ENCODE measurements at places on chromosomes 3 and 15. TPM values are rescaled to one million over a fixed set of nuclear protein-coding genes. Genes with fewer than 3 reads are reported as not detected.
A peak's percentile ranks its signal among the peaks of the same experiment; 100 is the strongest.

GRCh38 chr3:156626104-156626503 lies 48.3 kb upstream of the TIPARP start:
- no peaks in the 10 kb centered on the region for H3K27me3 ChIP-seq
- H3K4me3 ChIP-seq, result no peak overlapping the region
- no peak for DNase-seq
- no peaks in the 10 kb centered on the region for H3K36me3 ChIP-seq

The STARD9 gene
- total RNA-seq, result 4.7 TPM

- H3K4me3 ChIP-seq, result no peak overlapping the region
- peaks cover 19% of the 10 kb centered on the region for H3K4me1 ChIP-seq
- H3K36me3 ChIP-seq, result no peaks in the 10 kb centered on the region
- no peaks in the 10 kb centered on the region for H3K27me3 ChIP-seq
- DNase-seq, result peak; percentile 18
- H3K27ac ChIP-seq, result peak overlapping the region; percentile 73
Measured at GRCh38 chr15:82263350-82263749, 732 bp downstream of the SAXO2 start.

DNA sequence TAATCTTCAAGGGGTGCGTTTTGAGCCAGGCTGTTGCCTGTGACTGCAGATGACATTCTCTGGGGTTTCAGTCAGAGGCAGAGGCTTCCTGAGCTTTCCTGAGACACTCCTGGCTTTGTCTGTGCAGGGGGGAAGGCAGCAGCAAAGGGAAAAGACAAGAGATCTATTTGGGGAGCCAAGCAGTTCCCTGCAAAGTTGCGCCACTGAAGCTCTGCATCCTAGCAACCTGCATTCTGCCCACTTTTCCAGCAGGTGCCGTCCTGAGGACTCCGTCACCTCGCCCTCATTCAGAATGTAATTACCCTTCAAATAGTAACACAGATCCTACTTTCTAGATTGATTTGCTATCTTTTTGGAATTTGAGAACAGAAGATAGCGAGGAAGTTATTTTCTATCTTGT lies 1.9 kb upstream of the TMEM158 start:
- DNase-seq, result no peak
- peaks cover 3% of the 10 kb centered on the region for H3K27me3 ChIP-seq
- H3K27ac ChIP-seq, result no peak overlapping the region
- no peak overlapping the region for H3K4me3 ChIP-seq
- H3K36me3 ChIP-seq, result no peaks in the 10 kb centered on the region

GRCh38 chr3:156742401-156742800 lies 68.0 kb downstream of the TIPARP start:
- H3K4me1 ChIP-seq, result no peaks in the 10 kb centered on the region
- H3K27ac ChIP-seq, result no peak overlapping the region
- no peak overlapping the region for H3K4me3 ChIP-seq
- no peaks in the 10 kb centered on the region for H3K27me3 ChIP-seq
- H3K36me3 ChIP-seq, result no peaks in the 10 kb centered on the region

- no peak overlapping the region for H3K4me3 ChIP-seq
- H3K4me1 ChIP-seq, result no peaks in the 10 kb centered on the region
- H3K27ac ChIP-seq, result no peak overlapping the region
- H3K27me3 ChIP-seq, result no peaks in the 10 kb centered on the region
Measured at GRCh38 chr3:179098388-179099077, 26.9 kb upstream of the ZMAT3 start.

The SLC24A5 gene
- total RNA-seq, result not detected

The CPLX3 gene
- total RNA-seq, result not detected

DNA sequence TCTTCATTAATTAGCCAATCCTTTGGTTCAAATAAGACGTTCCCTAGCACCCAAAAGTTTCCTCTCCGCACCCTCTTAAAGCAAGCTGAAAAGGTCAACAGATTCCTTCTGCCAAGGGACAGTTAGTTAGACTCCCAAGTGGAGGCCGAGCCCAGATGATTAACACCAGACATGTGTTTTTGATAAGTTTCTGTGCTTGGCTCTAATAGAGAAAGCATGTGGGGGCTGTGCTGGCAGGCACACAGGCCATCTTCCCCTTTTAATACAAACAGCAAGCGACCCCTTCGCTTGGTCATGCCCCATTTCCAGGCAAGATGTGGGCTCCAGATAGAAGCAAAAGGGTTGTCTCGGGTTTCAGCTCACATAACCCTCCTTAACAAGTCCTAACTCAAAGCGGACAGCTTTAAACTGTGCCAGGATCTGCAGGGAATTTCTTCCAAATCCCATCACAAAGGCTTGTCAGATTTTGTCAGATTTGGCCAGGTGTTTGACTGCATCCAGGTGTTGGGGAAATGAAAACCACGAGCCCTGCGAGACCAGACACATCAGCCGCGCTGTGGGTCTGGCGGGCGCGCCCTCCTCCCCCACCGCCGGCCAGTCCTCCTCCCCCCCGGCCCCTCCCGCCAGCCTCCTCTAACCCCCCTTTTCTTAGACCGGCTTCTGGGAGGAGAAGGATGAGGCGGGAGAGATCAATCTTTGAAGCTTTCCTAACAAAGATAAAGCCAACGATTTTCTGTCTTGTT lies 3.3 kb downstream of the HES1 start:
- no peaks in the 10 kb centered on the region for H3K36me3 ChIP-seq
- no peak overlapping the region for H3K4me3 ChIP-seq
- no peaks in the 10 kb centered on the region for H3K27me3 ChIP-seq
- H3K4me1 ChIP-seq, result peaks cover 57% of the 10 kb centered on the region

- no peak overlapping the region for H3K27ac ChIP-seq
- H3K36me3 ChIP-seq, result no peaks in the 10 kb centered on the region
- H3K4me1 ChIP-seq, result no peaks in the 10 kb centered on the region
- H3K27me3 ChIP-seq, result no peaks in the 10 kb centered on the region
Measured at GRCh38 chr15:68691705-68692104, 112.9 kb downstream of the CORO2B start.

- DNase-seq, result no peak
- H3K27me3 ChIP-seq, result no peaks in the 10 kb centered on the region
- H3K4me1 ChIP-seq, result no peaks in the 10 kb centered on the region
- H3K36me3 ChIP-seq, result no peaks in the 10 kb centered on the region
- H3K27ac ChIP-seq, result no peak overlapping the region
- no peak overlapping the region for H3K4me3 ChIP-seq
Measured at GRCh38 chr3:109155828-109156227, 19.3 kb downstream of the C3orf85 start.

GRCh38 chr3:190701096-190701532 lies 161.4 kb downstream of the GMNC start:
- peak overlapping the region; percentile 2 for H3K27ac ChIP-seq
- H3K4me1 ChIP-seq, result peaks cover 7% of the 10 kb centered on the region
- H3K36me3 ChIP-seq, result no peaks in the 10 kb centered on the region

DNA sequence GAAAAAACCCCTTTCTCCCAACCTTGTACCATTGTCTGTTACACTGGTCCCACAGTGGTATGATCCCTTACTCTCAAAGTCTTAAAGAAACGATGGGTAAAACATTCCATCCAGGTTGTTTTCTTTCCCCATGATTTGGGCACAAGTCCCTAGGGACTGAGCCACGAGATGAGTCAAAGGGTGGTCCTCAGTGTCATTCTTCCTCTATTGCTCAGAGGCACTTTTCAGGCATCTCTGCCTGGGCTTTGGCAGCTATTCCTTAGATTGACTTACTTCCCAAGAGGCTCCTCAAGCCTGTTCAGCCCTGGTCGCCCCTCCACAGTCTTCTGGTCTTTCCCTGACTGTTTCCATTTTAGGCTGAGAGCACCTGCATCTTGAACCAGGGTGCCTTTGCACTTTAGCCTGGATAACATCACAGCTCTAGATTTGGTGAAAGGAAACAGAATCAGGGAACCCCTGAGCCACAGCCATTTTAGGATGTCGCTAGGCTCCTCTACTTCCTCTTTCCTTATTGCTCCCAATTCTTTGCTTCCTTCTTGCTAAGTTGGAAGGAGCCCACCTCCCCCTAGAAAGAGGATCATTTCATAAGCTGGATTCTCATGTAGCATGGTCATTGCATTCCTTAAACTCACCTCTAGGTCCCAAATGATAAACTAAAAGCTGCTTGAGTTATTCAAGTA lies 131.0 kb upstream of the TPRG1 start:
- H3K27ac ChIP-seq, result no peak overlapping the region
- H3K4me1 ChIP-seq, result no peaks in the 10 kb centered on the region
- no peaks in the 10 kb centered on the region for H3K36me3 ChIP-seq
- no peak overlapping the region for H3K4me3 ChIP-seq

DNA sequence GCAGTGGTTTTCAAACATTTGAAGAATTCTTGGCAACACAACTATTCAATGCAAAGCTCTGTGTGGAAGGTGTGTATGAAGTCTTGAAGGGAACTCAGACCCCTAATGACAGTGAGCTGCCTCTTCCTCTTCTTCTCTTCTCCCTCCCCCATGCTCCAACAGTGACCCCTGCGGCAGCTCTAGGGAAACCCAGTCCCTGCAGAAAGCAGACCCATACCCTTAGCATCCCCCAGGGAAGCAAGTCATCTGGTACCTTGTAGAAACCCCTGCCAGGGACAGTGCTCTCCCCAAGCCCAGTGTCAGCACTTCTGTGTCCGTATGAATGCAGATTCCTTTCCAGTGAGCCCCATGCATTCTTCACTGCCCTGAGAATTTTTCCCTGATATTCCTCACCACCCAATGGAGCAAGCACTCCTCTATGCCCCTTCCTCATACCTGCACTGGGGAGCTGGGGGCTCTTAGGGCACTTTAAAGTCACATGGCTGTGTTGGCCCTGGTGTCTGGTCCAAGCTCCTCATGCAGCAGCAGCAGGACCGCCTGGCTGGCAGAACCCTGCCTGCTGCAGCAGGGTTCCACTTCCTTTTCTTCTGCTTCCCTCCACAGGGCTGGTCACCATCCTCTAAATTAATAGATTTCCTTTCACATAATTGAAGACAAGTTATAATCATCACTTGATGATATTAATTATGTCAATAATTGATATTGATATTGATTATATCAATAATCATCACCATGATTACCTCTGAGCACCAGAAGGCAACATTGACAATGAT lies 442.5 kb downstream of the EPHB1 start:
- no peak for DNase-seq
- H3K27ac ChIP-seq, result no peak overlapping the region
- no peaks in the 10 kb centered on the region for H3K27me3 ChIP-seq
- H3K4me1 ChIP-seq, result no peaks in the 10 kb centered on the region
- no peak overlapping the region for H3K4me3 ChIP-seq

DNA sequence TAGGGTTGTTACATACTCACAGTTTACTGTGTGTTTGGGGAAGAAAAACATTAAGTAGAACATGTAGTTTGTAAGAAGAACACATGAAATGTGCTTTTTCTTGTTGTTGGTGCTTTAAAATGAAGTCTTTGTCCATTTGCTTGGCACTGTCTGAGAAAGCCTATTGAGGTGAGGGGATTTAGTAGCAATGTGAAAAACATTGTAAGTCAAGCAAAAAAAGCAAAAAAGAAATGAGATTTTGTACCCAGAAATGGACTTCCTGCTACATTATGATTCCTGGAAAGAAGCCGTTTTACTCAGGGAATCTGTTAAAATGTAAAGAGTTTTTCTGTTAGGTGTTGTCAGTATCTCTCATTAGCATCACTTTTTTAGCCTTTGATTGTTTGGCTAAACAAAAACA lies 59.9 kb downstream of the KAT2B start:
- peaks cover 18% of the 10 kb centered on the region for H3K4me1 ChIP-seq
- H3K36me3 ChIP-seq, result no peaks in the 10 kb centered on the region
- H3K27me3 ChIP-seq, result no peaks in the 10 kb centered on the region
- H3K27ac ChIP-seq, result no peak overlapping the region

The CILP gene
- total RNA-seq, result 18.8 TPM

DNA sequence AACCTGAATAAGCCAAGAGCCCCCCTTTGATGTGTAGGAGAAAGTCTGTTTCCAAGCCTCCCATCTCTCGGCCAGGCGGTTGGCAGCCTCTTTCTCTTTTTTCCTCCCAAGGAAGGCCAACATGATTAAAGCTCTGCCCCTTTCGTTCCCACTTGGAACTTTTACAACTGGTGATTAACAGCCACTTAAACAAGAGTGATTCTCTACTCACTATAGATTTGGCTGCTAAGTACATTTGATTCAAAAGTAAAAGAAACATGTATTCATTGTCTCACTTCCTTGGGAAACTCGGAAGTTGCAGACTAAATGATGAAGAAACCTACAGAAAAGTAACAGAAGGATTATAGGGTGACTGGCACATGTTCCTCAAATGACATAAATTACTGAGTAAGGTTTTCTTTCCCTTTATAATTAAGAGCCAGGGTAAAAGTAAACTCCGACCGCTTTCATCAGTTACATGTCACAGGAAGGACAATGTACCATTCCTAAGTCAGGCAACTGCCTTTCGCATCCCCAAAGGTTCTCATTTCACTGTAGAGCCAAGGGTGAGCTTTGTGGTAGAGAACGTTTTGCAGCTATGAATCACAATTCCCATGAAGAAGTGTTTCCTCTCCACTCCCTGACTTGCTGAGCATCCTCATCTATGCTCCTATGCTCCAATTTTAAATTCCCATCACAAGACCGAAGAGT lies 72.7 kb downstream of the MB21D2 start:
- no peak for DNase-seq
- H3K4me3 ChIP-seq, result no peak overlapping the region
- no peaks in the 10 kb centered on the region for H3K36me3 ChIP-seq
- H3K27ac ChIP-seq, result no peak overlapping the region

Measured in body of pancreas (tissue), 4 donors.